Heart left ventricle (tissue), 16 donors: ENCODE measurements at places on chromosomes 16 and 17. TPM values are rescaled to one million over a fixed set of nuclear protein-coding genes. Genes with fewer than 3 reads are reported as not detected.
A peak's percentile ranks its signal among the peaks of the same experiment; 100 is the strongest.

- DNase-seq: no peak
Measured at GRCh38 chr16:18933501-18933900, 7.3 kb upstream of the SMG1 start.

- DNase-seq: peak; percentile 65
Measured at GRCh38 chr16:58755989-58756649, 22.0 kb upstream of the GOT2 start.

- no peak for DNase-seq
Measured at GRCh38 chr16:85507342-85507741, 105.8 kb upstream of the GSE1 start.

The TEX19 gene
- not detected for total RNA-seq

The GRB7 gene
- total RNA-seq: 0.94 TPM

DNA sequence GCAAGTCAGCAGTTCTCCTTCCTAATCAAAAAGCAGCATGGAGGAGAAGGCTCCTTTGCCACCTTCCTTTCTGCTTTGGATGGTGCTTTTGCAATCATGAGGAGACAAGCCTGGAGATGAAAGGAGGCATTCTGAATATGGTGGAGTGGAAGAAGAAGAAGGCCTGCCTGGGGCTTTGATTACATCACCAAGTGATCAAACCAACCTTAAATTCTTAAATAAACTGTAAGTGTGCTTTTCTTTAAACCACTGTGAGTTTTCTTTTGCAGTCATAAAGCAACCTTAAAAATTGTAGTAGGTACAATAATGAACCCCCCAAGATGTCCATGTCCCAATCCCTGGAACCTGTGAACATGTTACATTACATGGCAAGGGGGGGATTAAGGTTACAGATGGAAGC lies 31.7 kb upstream of the IL21R start:
- DNase-seq: no peak

DNA sequence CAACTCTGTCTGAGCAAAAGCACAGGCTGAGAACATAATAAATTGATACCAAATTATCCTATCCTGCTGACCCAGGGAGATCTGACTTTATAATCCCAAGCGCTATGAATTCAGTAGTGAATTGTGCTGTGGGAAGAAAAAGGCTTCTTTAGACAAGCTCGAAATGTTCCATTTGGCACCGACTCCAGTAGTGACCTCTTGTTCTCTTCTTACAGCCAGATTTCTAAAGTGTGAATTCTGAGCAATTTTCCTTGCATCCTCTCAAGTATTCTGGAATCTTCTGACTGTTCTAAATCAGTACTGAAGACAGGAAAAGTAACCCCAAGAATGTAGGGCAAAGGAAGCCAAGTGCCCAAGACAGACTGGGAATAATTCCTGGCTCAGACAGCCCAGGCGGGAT lies 58.2 kb downstream of the CDYL2 start:
- DNase-seq: no peak

- DNase-seq: no peak
Measured at GRCh38 chr17:47099451-47099986, 89.6 kb downstream of the CDC27 start.

The NHERF1 gene
- 32.2 TPM for total RNA-seq

The TMEM208 gene
- 9.7 TPM for total RNA-seq

GRCh38 chr16:16881814-16882213 lies 502.9 kb downstream of the NPIPA7 start:
- DNase-seq: no peak

The ABCC12 gene
- not detected for total RNA-seq

DNA sequence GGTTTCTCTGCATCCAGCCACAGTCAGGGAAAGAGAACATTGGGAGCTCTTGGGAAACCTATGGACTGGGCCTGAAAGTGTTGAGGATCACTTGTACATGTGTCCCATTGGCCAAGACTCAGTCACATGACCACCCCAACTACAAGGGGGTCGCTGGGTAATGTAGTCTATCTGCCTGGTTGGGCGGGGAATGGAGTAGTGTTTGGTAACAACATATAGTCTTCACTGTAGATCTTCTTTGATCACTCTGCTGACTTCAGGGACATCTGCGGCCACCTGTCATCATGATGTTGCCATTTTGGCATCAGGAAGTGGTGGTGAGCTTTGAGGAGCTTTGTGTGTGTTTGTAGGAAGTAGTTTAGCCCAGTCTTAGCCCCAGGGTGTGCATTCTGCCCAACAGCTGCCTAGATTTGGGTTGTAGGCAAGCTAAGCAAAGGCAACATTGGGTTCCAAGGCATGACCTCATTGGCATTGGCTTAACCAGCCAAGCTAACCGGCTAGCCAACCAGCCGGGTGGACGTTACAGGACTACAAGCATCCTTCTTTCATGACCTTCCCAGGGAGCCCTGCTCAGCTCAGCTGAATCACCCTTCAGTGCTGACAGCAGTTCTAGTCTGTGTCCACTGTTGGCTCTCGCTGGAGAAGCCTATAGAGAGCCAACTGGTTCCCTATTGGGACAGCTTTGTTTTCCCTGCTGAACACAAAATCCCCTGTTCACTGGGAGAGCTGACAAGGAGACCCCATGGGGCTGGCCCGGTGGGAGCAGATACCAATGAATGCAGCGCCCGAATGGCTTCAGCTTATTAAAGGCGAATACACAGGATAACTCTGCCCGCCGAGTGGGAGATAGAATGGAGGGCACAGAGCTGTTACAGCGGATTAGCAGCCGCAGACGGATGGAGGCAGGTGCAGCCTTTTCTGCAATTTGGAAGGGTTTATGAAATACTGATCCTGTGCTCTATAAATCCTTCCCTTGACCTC lies 178.6 kb downstream of the NTN1 start:
- no peak for DNase-seq

DNA sequence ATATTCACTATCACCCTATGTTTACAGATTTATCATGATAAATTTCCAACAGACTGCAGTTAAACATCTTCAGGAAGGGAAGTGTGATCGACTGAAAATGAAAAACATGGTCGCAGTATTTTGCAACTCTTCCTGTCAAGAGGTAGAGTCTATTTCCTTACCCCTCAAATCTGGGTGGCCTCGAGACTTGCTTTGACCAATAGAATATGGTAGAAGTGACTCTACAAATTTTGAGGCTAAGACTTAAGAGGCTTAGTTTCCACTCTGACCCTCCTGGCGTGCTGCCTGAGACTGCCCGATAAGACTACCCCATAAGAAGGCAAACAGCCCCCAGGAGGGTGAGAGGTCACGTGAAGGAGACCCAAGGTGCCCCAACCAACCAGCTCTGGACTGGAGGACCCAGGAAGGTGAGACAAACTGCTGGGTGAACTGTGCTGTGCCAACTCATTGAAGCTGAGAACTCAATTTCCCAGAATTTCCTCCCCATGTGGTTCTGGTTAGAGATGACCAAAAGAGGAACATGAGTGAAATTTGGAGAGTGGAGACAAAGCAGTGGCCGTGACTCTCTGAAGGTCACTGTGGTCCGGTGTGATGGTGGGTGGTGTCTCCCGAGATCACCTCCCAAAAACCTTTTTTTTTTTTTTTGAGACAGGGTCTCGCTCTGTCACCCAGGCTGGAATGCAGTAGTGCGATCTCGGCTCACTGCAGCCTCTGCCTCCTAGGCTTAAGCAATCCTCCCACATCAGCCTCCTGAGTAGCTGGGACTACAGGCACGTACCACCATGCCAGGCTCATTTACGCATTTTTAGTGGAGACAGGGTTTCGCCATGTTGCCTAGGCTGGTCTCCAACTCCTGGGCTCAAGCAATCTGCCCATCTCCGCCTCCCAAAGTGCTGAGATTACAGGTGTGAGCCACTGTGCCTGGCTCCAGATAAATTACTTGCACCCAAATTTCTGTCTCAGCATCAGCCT lies 38.2 kb upstream of the LITAF start:
- no peak for DNase-seq

GRCh38 chr16:88569985-88570690 lies at the start of gene ZC3H18:
TSS of gene ZC3H18 (plus strand) at chr16:88570403. CDS start at chr16:88577124, 6,721 bp downstream.
- peak; percentile 99 for DNase-seq

The KRTAP1-1 gene
- total RNA-seq: not detected

The KRT33B gene
- not detected for total RNA-seq

DNA sequence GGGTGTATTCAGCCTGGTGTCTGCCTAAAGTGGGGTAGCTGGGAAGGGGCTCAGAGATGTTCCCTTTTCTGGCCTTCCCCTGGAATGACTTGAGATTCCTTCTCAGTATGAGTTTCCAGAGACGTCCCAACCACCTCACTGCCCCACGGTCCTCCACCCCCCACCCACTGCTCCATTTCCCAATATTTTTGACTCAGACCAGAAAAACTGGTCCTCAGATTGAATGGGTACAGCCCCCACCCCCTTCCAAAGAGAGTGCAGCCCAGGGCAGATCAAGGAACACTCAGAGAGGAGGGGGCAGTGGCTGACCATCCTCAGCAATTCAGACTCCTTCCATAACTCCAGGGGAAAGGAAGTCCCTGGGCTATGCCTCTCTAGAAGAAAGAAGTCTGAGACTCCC lies 3.2 kb downstream of the ACLY start:
- DNase-seq: no peak

GRCh38 chr17:5780476-5780875 lies 196.2 kb upstream of the NLRP1 start:
- no peak for DNase-seq

GRCh38 chr16:59665618-59666220 lies 931.6 kb upstream of the GOT2 start:
- no peak for DNase-seq

GRCh38 chr16:85570735-85571562 lies 42.2 kb upstream of the GSE1 start:
- no peak for DNase-seq
